Kidney epithelial cell (primary cell): ENCODE measurements at places on chromosomes 5 and 9. TPM values are rescaled to one million over a fixed set of nuclear protein-coding genes. Genes with fewer than 3 reads are reported as not detected.

DNA sequence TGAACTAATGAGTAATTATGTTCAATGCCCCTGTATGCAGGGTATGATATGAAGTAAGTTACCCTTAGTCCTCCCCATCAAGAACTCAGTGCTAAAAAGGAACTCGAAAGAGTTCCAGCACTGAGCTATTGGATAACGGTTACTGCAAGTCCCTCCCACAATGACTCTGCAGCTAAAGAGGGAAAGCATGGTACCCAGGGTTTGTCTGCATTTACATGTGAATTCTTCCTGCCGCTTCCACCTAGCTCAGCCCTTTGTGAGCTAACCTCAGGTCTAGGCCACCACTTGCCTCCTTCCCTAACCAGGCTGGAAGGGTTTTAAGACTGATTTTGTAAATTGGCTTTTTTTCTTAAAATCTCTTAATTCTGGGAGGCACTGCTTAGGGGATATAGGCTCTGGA, 376.8 kb downstream of the EBF1 start:
- no peak for DNase-seq

GRCh38 chr5:96869372-96869641, 7.0 kb upstream of the ERAP2 start:
- no peak for DNase-seq

- no peak for DNase-seq
Observed at GRCh38 chr5:142400415-142400814, 75.6 kb upstream of the SPRY4 start.

- no peak for DNase-seq
Observed at GRCh38 chr5:61207884-61208283, 45.6 kb upstream of the SMIM15 start.

DNA sequence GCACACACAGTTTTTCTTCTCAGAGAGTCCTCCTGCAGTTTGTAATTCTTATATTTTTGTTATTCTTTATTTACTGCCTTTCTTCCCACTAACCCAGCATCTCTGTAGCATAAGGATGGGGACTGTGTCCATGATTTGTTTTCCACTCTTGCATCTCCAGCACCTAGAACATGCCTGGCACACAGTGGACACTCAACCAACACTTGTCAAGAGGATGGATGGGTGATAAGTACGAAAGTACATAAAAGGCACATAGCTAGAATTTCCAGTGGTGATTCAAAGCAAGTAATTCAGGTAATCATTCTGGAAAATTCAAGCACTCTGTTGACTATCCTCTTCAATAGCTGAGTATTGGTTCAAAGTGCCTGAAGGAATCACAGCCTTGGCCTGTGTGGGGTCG, 60.2 kb upstream of the TRIO start:
- DNase-seq = no peak

DNA sequence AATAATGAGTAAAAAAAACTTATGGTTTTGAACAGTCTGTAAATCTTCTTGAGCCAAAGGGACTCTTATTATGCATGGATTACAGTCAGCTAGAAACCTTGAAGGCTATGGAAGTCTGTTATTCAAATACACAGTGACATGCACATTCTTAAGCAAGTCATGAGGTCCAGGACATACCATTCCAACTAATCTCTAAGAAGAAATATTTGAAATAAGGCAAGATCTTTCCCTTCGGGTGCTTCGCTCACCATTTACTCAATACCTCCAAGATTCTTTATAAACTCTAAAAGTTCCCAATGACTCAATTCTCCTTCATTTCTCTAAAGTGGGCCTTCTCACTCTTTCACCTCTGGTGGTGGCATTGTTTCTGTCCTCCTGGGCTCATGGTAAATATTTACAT, 811.0 kb downstream of the NR2F1-AS1 start:
- no peak for DNase-seq

- DNase-seq = no peak
Observed at GRCh38 chr5:95660060-95660459, 13.5 kb downstream of the RFESD start.

- no peak for DNase-seq
Observed at GRCh38 chr9:98043915-98044314, 12.6 kb upstream of the NANS start.

DNA sequence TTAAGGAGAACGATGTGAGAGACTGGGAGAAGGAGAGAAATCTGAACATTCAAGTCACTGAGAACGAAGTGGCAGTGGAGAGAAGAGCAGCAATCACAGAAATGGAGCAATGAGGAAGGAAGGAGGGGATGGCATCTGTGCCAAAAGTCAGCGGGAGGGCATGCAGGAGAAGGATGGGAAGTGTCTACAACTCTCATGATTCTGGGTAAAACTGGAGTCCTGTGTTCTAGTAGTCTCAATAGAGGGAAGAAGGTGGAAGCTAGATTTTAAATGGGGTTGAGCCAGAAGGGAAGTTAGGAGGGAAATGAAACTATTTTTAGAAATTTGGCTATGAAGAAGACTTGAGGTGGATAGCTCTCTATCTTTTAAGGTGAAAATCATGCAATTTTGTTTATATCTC, 39.1 kb upstream of the SPATA31C2 start:
- DNase-seq = no peak

DNA sequence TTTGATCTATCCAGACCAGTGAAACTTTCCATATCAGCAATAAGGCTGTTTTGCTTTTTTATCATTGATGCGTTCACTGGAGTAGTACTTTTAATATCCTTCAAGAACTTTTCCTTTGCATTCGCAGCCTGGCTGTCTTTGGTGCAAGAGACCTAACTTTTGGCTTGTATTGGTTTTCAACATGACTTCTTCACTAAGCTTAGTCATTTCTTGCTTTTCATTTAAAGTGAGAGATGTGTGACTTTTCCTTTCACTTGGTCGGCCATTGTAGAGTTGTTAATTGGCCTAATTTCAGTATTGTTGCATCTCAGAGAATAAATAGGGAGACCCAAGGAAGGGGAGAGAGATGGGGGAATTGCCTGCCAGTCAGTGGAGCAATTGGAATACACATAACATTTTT, 26.4 kb upstream of the CMYA5 start:
- no peak for DNase-seq

DNA sequence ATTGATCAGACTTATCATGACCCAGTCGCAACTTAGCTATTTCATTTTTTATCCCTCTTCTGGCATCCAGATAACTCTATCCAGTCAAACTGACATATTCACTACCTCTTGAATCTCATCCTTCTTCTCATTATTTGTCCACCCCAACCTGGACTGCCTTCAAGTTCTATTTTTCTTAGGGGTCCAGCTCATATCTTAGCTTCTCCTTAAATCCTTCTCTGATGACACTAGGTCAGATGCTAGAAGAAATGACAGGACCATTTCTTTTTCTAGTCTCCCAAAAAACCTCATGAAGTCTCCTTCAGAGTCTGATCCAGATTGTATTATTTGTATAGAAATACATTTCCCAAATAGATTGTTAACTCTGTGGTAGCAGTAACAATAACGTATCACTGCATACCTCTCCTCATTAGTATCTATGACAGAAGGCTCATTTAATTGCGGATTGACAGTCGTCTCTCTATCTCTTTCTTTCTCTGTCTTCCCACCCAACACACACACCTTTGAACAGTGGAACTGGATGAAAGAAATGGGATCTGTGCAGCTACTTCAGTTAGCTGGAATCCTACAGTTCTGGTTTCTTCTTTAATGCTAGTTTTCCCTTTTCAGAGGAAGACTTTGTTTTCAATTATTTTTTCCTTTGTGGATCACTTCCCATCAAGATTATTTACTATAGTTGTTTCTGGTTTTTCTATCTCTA, 33.5 kb downstream of the ALDH1A1 start:
- DNase-seq = no peak

- DNase-seq = no peak
Observed at GRCh38 chr9:38065369-38066075, 3.5 kb downstream of the SHB start.

Gene CDH6
- total RNA-seq = 66.2 and 71.7 TPM in 2 replicates

Gene CCDC171
- total RNA-seq = 3.3 and 5.0 TPM in 2 replicates

Gene EQTN
- total RNA-seq = not detected in 2 replicates
